ENCODE measurements at places on chromosomes 12 and 14. TPM values are rescaled to one million over a fixed set of nuclear protein-coding genes. Genes with fewer than 3 reads are reported as not detected.

DNA sequence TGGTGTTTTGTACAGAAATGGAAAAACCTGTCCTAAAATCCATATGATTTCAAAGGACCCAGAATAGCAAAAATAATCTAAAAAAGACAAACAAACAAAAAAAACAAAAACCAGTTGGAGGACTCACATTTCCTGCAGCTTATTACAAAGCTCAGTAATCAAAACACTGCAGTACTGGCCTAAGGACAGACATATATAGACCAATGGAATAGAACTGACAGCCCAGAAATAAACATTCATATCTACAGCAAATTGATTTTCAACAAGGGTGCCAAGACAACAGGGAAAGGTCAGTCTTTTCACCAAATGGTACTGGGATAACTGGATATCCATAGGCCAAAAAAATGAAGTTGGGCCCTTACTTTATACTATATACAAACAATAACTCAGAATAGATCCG lies 55.0 kb downstream of the TAOK3 start:
- H3K4me1 ChIP-seq: no peaks in the 10 kb centered on the region
- H3K36me3 ChIP-seq: peaks cover 4% of the 10 kb centered on the region
- H3K27ac ChIP-seq: no peak overlapping the region
- DNase-seq: no peak

DNA sequence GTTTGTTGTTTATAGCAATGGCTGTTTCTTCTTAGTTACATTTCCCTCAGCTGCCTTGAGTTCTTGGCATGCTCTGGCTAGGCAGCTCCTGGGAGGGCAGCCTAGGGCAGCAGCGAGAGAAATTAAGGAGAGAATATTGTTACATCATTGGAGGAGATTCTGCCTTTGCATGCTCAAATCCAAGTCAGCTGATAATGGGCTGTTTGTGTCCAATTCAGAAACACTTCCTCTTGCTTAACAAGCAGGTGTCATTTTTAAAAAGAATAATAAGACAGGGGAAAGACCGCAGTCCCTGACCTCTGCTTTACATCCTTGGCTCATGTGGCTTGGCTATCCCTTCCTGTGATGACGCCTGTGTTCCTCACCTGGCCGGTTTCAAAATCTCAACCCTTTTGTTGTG lies 76.9 kb downstream of the ESR2 start:
- H3K36me3 ChIP-seq: peaks cover 38% of the 10 kb centered on the region
- H3K27ac ChIP-seq: no peak overlapping the region
- peaks cover 20% of the 10 kb centered on the region for H3K4me1 ChIP-seq
- H3K4me3 ChIP-seq: no peak overlapping the region
- DNase-seq: no peak

DNA sequence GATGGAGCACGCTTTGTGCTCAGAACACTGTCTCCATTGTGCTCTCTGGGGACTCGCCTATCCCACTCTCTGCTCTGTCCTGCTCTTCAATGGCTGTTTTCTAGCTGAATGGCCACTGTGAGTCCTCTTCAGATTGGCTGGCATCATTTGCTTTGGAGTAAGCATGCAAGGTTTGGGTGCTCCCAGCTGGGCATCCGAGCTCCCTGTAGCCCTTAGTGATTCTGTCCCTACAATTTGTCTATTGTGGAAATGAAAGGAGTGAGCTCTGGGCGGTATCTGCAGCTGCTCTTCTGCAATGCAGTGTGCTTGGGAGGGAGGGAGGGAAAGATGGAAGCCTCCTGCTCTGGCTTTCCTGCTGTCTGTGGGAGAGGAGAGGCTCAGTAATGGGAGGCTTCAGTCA lies 84.8 kb downstream of the SMOC1 start:
- no peak for DNase-seq
- no peaks in the 10 kb centered on the region for H3K36me3 ChIP-seq
- H3K27me3 ChIP-seq: no peaks in the 10 kb centered on the region
- H3K27ac ChIP-seq: no peak overlapping the region
- no peak overlapping the region for H3K4me3 ChIP-seq

DNA sequence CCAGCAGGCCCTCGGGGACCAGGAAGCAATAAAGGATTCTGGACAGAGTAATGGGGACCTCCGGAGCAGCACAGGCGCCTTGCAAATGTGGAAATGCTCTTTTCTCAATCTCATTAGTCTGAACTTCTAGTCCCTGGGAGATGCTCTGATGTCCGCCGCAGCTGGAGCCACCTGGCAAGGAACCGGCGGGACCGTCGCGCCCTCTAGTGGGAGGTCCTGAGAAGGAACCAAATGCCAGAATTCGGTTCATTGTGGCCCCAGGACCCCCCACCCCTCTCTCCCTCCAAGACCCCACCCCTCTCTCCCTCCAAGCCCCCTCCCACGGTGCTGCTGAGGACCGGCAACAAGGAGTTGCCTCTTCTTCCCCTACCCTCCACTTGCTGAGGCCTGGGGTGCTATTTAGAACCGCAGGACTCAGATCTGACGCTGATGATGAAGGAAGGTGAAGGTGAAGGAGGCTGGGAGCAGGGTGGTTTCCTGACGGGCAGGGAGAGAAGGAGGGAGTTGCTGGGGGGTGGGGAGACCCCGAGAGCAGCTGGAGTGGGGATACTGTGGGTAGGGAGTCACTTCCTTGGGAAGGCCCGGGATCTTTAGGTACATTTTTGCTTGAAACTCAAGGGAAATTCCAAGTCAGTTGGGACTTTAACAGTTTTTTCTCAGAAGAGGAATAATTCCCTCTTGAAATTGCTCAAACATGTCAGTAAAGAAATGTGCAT lies 42.5 kb downstream of the SMIM41 start:
- peak overlapping the region; percentile 74 for H3K27ac ChIP-seq
- H3K36me3 ChIP-seq: no peaks in the 10 kb centered on the region
- H3K27me3 ChIP-seq: peaks cover 15% of the 10 kb centered on the region
- peaks cover 15% of the 10 kb centered on the region for H3K4me1 ChIP-seq
- peak; percentile 64 for DNase-seq

DNA sequence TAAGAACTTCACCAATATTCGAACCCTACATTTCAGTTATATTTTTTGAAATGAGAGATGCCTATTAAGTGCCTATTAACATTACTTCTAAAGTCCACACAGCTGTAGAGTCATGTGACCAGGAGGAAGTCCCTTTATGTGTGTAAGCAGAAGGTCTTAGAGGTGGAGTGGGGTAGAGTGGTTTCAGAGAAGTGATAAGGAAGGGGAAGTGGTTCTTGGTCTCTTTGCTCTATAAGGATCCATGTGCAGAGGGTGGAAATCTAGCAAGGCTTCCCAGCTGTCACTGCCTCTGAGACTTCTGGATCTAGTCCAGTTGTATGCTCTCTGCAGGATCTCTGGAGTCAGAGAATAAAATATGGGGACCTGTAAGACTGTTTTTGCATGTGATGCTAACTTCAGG lies 673.9 kb downstream of the FLRT2 start:
- no peaks in the 10 kb centered on the region for H3K36me3 ChIP-seq
- H3K27ac ChIP-seq: no peak overlapping the region
- H3K4me3 ChIP-seq: no peak overlapping the region
- DNase-seq: no peak

DNA sequence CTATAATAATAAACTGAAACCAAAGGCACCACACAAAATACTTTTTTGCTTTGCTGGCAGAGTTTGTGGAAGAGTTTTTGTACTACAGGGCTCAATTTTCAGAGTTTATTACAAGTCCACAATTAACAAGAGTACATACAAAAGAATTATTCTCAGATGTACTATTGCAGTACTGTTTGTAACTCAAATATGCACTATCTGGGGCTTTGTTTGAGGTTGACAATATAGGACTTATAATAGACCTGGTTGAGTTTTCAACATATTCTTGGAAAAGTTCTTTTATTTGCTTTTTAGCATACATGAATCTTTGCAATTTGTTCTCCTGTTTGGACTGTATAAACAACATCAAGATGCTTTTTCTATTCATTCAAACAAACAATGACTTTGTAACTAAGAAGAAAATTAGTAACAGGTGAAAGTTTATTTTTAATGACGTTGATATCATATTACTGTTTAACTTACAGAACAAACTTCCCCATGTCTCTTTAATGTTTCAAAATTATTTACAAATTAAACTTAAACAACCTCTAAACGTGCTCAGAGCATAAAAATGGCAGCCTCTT lies 407.4 kb upstream of the PRICKLE1 start:
- no peak overlapping the region for H3K4me3 ChIP-seq
- DNase-seq: no peak
- H3K27me3 ChIP-seq: no peaks in the 10 kb centered on the region

- H3K36me3 ChIP-seq: no peaks in the 10 kb centered on the region
- no peak overlapping the region for H3K4me3 ChIP-seq
- H3K4me1 ChIP-seq: no peaks in the 10 kb centered on the region
- H3K27me3 ChIP-seq: peaks cover 3% of the 10 kb centered on the region
- H3K27ac ChIP-seq: no peak overlapping the region
Observed at GRCh38 chr14:103156651-103157378, 33.6 kb downstream of the TNFAIP2 start.

DNA sequence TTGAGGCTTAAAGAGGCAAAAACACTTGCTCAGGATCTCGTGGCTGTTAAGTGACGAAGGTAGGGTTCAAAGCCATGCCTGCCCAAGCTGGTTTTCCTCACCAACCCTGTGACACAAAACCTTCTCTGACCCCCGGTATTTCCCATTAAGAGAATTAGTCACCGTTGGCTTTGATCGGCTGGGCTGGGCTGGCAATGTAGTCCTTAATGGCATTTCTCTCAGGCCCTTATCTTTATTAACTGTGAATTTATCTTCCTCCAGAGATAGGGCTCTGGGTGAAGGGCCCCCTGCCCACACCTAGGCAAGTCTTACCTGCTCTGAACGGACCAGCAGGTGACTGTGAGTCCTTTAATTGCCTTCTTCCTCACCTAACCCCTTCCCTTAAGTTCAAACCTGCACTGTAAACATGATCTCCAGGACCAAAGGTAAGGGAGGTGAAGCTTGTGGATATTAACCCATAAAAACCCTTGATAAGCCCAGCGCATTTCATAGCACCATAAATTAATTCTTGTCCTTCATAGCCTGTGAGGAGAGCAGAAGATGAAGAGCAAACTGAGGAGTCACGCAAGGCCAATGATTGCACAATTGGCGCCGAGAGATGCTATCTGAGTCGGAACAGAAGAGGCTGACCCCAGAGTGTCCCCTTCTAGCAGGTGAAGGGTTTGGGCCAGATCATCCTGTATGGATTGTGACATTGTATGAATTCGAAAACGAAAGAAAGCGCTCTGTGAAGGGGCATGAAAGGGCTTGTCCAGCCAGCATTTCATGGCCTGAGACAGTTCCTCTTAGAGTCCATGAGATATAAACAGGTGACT lies 790.8 kb upstream of the TBX3 start:
- no peaks in the 10 kb centered on the region for H3K36me3 ChIP-seq
- H3K4me3 ChIP-seq: no peak overlapping the region
- peaks cover 17% of the 10 kb centered on the region for H3K4me1 ChIP-seq
- no peak for DNase-seq
- peaks cover 7% of the 10 kb centered on the region for H3K27me3 ChIP-seq
- peak overlapping the region; percentile 1 for H3K27ac ChIP-seq

DNA sequence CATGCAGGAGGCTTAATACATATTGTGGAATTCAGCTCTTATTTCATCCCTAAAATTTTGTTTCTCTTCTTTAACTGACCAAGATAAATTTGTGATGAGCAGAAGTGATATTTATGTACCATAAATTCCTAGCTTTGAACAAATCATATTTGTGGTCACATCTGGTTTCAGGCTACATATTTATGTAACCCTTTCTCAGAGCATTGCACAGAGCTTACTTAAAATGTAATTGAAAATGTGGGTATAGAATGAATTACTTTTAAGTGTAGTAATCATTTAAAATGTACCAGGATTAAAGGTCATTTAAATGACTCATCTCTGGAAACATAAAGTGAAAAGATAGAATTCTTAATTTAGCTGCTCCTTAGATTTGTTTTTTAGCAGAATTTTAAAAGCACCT lies 129.9 kb upstream of the FRMD6 start:
- DNase-seq: no peak
- H3K36me3 ChIP-seq: no peaks in the 10 kb centered on the region
- H3K27me3 ChIP-seq: no peaks in the 10 kb centered on the region
- no peak overlapping the region for H3K4me3 ChIP-seq
- H3K4me1 ChIP-seq: no peaks in the 10 kb centered on the region

TMEM30B gene
- total RNA-seq: 28.1 TPM

AKAP3 gene
- total RNA-seq: 3.3 TPM

PTPN6 gene
- 65.4 TPM for total RNA-seq

REP15 gene
- total RNA-seq: 3.0 TPM

VRTN gene
- 1.5 TPM for total RNA-seq

GPR68 gene
- 0.87 TPM for total RNA-seq
